ENCODE measurements at places on chromosomes 7 and 10.

DNA sequence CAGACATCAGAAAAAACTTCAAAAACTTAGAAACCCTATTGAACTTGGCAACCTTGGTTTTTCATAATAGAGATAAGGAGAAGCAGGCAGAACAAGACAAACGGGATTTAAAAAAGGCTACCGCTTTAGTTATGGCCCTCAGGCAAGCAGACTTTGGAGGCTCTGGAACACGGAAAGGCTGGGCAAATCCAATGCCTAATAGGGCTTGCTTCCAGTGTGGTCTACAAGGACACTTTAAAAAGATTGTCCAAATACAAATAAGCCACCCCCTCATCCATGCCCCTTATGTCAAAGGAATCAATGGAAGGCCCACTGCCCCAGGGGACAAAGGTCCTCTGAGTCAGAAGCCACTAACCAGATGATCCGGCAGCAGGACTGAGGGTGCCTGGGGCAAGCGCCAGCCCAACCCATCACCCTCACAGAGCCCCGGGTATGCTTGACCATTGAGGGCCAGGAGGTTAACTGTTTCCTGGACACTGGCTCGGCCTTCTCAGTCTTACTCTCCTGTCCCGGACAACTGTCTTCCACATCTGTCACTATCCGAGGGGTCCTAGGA, 115.3 kb downstream of the NRCAM start:
- no peak for DNase-seq

- DNase-seq: no peak
Observed at GRCh38 chr7:156174428-156174827, 362.2 kb upstream of the SHH start.

DNA sequence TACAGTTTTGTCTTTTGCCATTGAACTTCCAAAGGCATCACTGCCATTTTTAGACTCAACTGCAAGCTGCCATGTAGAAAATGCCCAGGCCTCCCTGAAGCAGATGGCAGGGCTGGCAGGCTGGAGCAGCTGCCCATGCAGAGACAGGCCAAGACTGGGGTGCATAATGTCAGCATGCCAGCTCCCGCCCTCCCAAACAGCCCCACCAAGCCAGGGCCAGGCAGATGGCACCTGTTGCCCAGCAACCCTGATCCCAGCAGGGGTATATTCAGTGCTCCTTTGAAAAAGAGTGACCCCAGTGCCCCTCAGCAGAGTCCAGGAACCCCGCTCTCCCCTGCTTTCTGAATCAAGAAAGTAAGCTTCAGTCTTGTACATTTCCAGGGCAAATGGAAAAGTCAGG, 32.6 kb downstream of the VSTM4 start:
- DNase-seq: no peak

GRCh38 chr10:27399871-27400270, 104.2 kb upstream of the RAB18 start:
- DNase-seq: no peak

GRCh38 chr7:20929199-20929598, 142.5 kb upstream of the SP8 start:
- DNase-seq: no peak

- DNase-seq: no peak
Observed at GRCh38 chr10:98519841-98520240, 73.1 kb upstream of the HPS1 start.

DNA sequence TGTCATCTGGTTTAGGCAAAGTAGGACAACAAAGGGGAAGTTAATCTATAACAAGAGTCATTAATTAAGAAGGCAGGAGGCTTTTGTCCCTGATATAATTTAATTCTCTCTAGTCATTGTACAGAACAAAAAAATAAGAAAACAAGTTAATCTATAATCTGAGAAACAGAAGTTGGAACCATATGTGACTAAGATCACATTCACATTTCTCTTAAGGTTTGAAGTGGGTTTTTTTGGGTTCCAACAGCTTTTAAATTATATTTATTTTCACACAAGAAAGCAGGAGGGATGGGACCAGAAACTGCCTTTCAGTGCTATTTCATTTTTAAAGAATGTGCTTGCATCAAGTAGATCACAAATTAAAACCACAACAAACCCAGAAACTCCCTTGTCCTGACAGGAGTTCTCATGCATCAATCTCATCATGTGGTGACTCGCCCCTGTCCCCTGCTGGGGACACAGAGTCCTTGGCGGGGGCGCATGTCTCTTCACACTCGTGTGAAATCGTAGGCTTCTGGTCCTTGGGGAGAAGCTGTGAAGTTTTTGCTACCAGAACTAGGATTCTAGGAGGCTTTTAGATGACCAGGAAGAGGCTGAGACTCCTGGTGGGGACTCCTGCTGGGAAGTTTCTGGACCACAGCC, 10.1 kb upstream of the OPN4 start:
- no peak for DNase-seq

GRCh38 chr7:101631224-101631714, 2.2 kb upstream of the MYL10 start:
- no peak for DNase-seq

Measured in CD4-positive, alpha-beta T cell treated with Interleukin-15 for 1 hour (primary cell).